ENCODE measurements at places on chromosomes 12 and 14. TPM values are rescaled to one million over a fixed set of nuclear protein-coding genes. Genes with fewer than 3 reads are reported as not detected.

- DNase-seq = no peak
Observed at GRCh38 chr14:95097385-95097784, 59.9 kb downstream of the DICER1 start.

GRCh38 chr14:41873686-41874317 is 267.1 kb downstream of the LRFN5 start:
- DNase-seq = no peak

Gene TDP1
- 127 TPM for total RNA-seq

Gene BDKRB2
- 6.1 TPM for total RNA-seq

Gene CCDC175
- total RNA-seq = not detected

Measured in stomach (tissue), 19 donors.